Posterior vena cava (tissue), 2 donors: ENCODE measurements at places on chromosomes 6 and 20.

- DNase-seq = no peak
Observed at GRCh38 chr6:34237722-34238584, 1.3 kb downstream of the HMGA1 start.

- no peak for DNase-seq
Observed at GRCh38 chr6:6746970-6747338, 158.4 kb downstream of the LY86 start.

DNA sequence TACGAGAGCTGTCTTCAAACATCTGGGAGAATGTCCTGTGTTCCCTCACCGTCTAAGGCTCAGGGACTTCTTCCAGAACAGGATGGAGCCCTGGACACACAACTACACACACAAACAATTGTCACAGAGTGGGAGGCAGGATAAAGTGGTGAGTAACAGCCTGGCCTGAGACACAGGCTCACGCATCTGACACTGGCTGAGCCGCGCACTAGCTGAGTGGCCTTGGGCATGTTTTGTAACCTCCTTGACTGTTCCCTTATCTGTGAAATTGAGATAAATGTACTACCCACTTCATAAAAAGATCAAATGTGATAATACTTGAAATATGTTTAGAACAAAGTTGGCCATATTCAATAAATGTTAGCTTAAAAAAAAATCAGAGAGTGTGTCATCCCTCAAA, 132.4 kb upstream of the ARMC2 start:
- no peak for DNase-seq

- no peak for DNase-seq
Observed at GRCh38 chr20:46342451-46343347, 34.4 kb upstream of the CDH22 start.

DNA sequence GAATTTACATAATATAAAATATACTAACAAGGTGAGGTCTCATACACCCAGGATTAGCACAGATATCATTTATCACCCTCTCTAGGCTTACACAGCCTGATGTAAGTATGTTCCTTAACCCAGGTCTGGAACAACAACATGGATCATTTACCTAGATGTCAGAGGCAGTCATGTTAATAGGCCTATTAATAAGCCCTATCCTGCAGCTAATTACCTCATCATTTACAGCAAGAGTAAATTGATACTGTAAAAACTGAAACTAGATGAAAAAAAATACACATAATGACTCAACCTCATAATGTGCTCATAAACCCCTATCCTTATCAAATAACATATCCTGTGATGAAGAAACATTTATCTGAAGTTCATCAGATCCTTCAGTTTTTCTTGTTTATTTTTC, 334.3 kb upstream of the MANEA start:
- no peak for DNase-seq
